ENCODE measurements at places on chromosomes 5 and 9.

DNA sequence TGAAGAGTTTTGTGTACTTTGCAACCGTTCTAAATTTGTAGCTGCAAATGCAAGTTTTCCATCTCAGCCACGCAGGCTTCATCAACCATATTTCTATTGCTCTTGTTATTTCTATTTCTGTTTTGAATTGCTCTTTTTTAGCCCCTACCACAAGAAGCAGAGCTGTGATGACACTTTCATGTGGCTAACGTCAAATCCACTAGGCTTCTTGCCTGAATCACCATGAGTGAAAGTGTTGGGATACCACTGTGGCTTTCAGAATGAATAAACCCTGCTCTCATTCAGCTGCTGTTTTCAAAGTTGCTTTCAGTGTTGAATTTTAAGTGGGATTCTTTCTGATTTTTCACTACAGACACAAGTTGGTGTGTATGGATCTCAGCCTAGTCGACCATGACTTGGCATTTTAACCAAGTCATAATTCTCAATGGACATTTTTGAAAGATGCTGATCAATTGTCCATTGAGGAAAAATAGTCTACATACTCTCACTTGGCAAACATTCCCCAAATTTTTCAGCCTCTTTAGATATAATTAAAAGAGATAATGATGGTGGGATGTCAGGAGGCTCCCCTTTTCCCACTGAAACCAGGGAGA lies 41.0 kb upstream of the MTAP start:
- DNase-seq, result no peak

GRCh38 chr5:8934455-8934854 lies 611.4 kb downstream of the SEMA5A start:
- no peak for DNase-seq

- no peak for DNase-seq
These were observed 201.0 kb upstream of the HMHB1 start for GRCh38 chr5:143610946-143611345.

DNA sequence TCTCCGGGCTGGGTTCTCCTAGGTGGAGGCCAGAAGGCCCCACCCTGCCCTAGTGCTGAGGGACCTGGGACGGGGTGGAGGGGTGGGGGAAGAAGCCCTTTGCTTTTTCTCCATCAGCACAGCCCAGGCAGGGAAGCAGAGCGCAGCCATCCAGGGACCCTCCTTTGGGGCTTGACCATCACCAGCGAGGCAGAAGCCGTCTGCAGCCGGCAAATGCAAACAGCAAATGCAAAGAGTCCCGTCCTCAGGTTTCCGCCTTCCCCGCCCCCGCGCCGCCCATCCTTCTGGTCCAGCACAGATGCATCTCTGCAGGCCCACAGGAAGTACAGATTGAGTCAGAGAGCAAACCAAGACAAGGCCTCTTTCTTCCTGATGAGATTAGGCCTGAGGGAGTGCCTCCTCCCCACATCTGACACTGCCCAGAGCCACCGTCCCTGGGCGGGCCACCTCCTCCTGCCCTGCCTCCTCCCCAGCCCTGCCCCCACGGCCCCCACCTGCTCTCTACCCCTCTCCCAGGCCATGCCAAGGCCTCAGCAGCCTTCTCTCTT lies 23.4 kb downstream of the CORO2A start:
- DNase-seq, result peak; percentile 16

DNA sequence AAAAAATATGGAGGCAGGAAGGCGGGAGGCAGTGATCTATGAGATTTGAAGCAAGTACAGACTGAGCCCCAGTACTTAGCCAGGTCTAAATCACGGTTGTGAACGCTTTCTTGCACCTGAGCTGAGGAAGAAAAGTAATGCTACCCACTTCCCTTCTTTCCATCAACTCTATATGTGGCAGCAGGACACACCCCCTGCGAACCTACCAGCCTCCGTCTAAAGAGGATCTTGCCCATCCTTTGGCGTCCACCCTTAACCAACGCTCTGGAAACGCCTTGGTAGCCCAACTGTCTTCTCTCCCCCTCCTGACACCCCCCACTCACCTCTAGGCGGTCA lies 545 bp downstream of the HMGCS1 start:
- no peak for DNase-seq

DNA sequence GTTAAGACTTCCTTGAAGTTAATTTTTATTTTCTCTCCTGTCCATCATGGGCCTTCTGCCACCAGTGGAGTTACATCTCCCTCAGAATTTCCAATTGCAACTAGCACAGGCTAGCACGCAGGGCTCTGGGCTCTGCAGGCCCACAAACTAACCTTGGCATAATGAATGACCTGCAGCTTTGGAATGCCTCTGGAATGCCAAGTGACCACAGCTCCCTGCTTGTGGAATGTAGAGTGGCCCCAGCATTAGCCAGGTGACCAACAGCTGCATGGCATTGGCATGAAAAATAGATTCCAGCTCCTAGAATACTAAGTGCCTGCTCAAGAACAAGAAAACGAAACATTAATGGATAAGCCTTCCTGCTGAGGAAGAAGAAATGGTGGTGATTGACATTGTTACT lies 726.1 kb downstream of the BRINP1 start:
- DNase-seq, result no peak

- no peak for DNase-seq
These were observed 39.8 kb downstream of the UGCG start for GRCh38 chr9:111936391-111936790.

- no peak for DNase-seq
These were observed 156.6 kb downstream of the AOPEP start for GRCh38 chr9:94882966-94883641.

GRCh38 chr9:21866302-21866701 lies 63.9 kb downstream of the MTAP start:
- DNase-seq, result no peak
